Psoas muscle (tissue), 8 donors: ENCODE measurements at places on chromosomes 2 and 18. TPM values are rescaled to one million over a fixed set of nuclear protein-coding genes. Genes with fewer than 3 reads are reported as not detected.

GRCh38 chr2:69948032-69948962 is 13.1 kb downstream of the ASPRV1 start:
- DNase-seq: no peak
- no peak overlapping the region for H3K4me3 ChIP-seq
- H3K27ac ChIP-seq: no peak overlapping the region
- H3K27me3 ChIP-seq: no peaks in the 10 kb centered on the region

DNA sequence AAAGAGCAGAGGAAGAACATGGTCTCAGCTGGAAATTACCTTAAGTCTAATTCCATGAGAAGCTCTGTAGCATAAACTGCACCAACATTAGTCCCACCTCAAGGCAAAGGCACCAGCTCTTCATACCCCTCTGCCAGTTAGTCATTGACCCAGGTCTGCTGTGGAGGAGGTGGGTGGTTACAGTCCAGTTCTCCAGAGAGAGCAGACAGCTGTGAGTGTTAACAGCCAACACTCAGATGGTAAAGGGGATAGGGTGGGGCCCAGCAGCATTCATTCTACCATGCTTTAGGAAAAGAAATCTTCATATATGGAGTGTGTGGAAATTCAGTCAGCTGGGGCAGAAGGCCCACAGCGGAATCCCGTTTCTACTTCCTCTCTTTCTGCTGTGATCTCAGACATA is 159.7 kb upstream of the FBXO11 start:
- DNase-seq: no peak
- H3K36me3 ChIP-seq: no peaks in the 10 kb centered on the region
- no peak overlapping the region for H3K27ac ChIP-seq
- H3K4me1 ChIP-seq: no peaks in the 10 kb centered on the region
- H3K27me3 ChIP-seq: peaks cover 2% of the 10 kb centered on the region

GRCh38 chr18:58975781-58976180 is 111.1 kb downstream of the ZNF532 start:
- no peak overlapping the region for H3K4me3 ChIP-seq
- peaks cover 29% of the 10 kb centered on the region for H3K4me1 ChIP-seq

DNA sequence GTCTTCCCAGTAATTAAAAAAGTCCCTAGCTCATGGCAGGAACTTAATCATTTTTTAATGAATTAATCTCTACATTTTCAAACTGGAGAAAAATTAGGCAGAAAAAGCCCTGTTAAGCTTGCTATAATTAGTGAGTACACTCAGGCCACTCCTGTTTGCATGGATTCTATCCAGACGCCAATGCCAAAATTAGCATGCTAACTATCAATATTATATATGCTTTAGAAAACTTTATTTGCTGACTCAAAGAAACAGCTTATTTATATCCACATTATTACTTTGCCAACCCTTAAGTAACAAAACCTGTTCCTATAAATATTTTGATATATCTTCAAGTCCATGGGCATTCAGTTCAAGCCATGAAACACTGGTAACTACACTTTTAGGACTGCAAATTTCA is 90.9 kb downstream of the SMC6 start:
- H3K36me3 ChIP-seq: peaks cover 2% of the 10 kb centered on the region
- H3K4me1 ChIP-seq: no peaks in the 10 kb centered on the region
- no peak for DNase-seq
- H3K27me3 ChIP-seq: no peaks in the 10 kb centered on the region

DNA sequence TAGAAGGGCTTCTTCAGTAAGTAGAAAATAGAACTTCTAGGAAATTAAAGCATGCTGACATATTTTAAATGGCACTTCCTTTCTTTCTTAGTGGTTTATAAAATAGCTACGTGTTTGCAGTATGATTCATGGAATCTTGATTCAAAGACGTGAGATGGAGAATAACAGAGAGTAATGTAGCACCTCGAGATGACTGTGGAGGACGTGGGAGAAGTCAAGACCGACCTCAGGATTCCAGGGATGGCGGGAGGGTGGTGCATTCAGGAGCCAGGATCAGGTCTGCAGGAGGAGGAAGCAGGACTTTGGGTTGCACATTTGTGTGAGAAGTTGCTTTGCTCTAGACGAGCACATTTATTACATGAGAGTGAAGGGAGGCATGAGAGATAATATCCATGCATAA is 56.0 kb downstream of the DCDC2C start:
- H3K27me3 ChIP-seq: no peaks in the 10 kb centered on the region
- no peak for DNase-seq
- H3K4me1 ChIP-seq: no peaks in the 10 kb centered on the region
- H3K4me3 ChIP-seq: no peak overlapping the region
- no peaks in the 10 kb centered on the region for H3K36me3 ChIP-seq

DNA sequence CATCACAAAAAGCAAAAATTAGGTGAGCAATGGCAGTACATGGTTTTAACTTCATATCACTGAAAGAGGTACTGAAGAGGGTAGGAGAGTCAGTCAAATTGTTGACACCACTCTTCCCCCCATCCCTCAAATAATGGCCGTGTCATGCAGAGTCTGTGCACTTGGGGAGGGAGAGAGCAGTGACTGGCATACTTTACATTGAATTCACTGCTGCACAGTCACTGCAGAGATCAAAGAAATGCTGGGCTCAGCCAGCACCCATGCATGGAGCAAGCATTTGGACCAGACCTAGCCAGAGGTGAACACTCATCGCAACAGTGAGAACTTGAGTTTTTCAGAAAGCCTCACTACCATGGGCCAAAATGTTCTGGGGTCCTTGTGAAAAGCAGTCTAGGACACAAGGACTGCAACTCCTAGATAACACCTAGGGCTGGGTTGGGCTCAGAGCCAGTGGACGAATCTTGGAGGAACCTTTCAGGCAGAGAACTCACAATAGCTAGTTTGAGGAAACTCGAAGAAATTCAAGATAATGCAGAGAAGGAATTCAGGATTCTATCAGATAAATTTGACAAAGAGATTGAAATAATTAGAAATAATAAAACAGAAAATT is 112.9 kb downstream of the NR4A2 start:
- H3K36me3 ChIP-seq: no peaks in the 10 kb centered on the region
- no peak overlapping the region for H3K27ac ChIP-seq
- no peak for DNase-seq

GRCh38 chr18:6249170-6249569 is 165.5 kb downstream of the L3MBTL4 start:
- H3K4me3 ChIP-seq: no peak overlapping the region
- H3K27me3 ChIP-seq: no peaks in the 10 kb centered on the region
- no peaks in the 10 kb centered on the region for H3K4me1 ChIP-seq
- H3K27ac ChIP-seq: no peak overlapping the region

DNA sequence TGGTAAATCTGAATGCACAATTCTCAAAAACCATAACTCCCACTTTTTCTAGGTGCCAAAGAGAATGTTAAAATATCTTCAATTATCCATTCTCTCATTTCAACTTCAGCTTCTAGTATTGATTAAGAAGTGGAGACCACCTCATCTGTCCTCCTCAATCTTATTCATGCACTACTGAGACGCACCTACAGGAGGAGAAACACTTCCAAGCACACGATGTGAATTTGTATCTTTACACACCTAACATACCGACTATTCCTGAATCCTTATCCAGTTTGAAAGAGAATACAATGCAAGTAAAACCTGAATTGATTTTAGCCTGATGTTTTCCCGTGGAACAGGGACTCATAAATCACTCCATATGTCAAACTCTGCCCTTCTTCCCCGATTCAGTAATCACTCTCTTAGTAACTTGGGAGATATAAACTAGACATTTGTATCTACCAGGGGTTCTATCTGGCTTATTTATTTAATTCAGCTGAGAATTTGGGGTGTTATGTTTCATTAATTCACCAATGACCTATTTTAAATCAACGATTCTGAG is 101.0 kb downstream of the MREG start:
- no peak overlapping the region for H3K4me3 ChIP-seq
- no peak overlapping the region for H3K27ac ChIP-seq
- peaks cover 12% of the 10 kb centered on the region for H3K27me3 ChIP-seq

DNA sequence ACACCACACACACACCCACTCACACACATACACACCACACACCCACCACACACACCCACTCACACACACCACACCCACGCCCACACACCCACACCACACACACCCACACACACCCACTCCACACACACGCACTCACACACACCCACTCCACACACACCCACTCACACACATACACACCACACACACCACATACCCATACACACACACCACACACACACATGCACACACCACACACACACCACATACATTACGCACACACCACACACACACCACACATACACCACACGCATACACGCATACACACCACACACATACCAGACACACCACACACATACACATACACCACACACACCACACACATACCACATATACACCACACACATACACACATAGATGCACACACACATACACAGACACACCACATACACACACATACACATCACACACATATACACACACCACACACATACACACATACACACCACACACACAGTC is 37.9 kb downstream of the MCFD2 start:
- no peak for DNase-seq
- no peaks in the 10 kb centered on the region for H3K36me3 ChIP-seq
- peaks cover 36% of the 10 kb centered on the region for H3K4me1 ChIP-seq

- no peaks in the 10 kb centered on the region for H3K36me3 ChIP-seq
- DNase-seq: no peak
- no peak overlapping the region for H3K4me3 ChIP-seq
Measured at GRCh38 chr2:73969356-73969755, 15.4 kb upstream of the TET3 start.

DNA sequence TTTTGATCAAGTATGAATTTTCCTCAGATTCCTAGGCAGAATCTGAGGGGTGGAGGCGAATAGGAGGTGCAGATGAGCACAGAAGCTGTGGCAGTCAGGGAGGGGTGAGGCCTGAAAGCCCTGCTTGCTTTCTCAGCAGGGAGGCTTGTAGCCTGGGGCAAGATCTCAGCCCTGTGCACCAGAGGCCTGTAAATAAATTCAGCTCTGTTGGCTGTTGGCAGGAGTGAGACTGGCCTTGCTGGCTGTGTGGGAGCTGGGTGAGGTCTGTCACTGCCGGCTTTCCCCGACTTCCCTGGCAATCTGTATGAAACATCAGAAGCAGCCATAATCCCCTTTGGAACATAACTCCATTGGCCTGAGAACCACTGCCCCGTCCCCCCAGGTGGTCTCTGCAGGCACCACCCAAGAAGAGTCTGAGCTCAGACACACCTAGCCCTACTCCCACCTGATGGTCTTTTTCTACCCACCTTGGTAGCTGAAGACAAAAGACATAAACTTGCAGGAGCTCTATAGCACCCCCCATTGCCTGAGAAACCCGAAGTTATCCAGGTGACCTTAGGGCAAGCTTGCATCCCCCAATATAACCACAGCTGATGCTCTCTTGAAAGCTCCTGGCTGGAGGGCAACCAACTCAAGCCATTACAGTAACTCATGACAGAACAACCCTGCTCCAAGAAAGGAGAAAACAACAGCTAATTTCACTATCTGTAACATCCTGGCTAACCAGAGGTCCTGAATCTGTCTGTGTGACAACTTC is 32.3 kb downstream of the EVA1A start:
- H3K27ac ChIP-seq: no peak overlapping the region
- H3K4me1 ChIP-seq: no peaks in the 10 kb centered on the region
- DNase-seq: no peak
- H3K27me3 ChIP-seq: no peaks in the 10 kb centered on the region
- no peaks in the 10 kb centered on the region for H3K36me3 ChIP-seq

- peaks cover 2% of the 10 kb centered on the region for H3K27me3 ChIP-seq
- no peak overlapping the region for H3K27ac ChIP-seq
- no peak for DNase-seq
- no peaks in the 10 kb centered on the region for H3K4me1 ChIP-seq
Measured at GRCh38 chr18:5158172-5158571, 38.9 kb downstream of the AKAIN1 start.

DNA sequence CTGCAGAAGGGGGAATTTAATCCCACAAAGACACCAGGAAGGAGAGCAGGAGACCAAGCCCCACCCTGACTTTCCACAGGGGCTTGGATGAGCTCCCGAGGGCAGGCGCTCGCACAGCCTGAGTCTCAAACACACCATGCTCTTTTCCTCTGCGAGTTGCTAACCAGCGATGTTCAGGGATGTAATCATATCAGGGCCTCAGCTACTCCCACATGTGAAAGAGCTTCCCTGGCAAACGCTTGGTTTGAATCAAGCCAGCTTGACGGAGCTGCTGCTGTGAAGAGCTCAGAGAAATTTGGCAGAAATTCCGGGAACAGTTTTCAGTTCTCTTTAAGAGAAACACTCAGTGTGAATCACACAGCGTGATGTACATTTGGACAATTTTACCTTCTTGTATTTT is 385.8 kb downstream of the GALR1 start:
- no peaks in the 10 kb centered on the region for H3K27me3 ChIP-seq
- H3K4me1 ChIP-seq: no peaks in the 10 kb centered on the region
- peak; percentile 37 for DNase-seq
- H3K27ac ChIP-seq: no peak overlapping the region

DNA sequence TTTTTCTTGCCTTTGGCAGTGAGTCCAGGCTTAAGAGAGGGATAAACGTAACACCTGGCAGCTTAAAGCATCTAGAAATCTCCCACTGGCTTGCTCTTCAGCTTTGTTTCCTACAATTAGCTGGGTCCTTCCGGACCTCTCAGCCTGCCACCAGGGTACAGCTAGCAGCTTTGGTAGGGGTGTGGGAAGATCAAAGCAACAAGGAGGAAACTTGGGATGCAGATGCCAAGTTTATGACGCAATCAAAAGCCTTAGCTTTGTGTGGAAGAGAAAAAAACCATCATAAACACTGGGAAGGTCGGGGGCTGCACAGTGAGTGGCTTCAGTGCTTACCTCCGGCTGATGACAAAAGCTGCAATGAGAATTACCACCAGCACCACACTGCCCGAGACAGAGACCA is 116.9 kb downstream of the EPHA4 start:
- H3K27ac ChIP-seq: no peak overlapping the region
- no peaks in the 10 kb centered on the region for H3K4me1 ChIP-seq
- DNase-seq: no peak
- no peak overlapping the region for H3K4me3 ChIP-seq
- H3K36me3 ChIP-seq: peaks cover 14% of the 10 kb centered on the region
- no peaks in the 10 kb centered on the region for H3K27me3 ChIP-seq

- H3K27me3 ChIP-seq: no peaks in the 10 kb centered on the region
- H3K27ac ChIP-seq: no peak overlapping the region
- no peaks in the 10 kb centered on the region for H3K36me3 ChIP-seq
- no peak overlapping the region for H3K4me3 ChIP-seq
- DNase-seq: no peak
Measured at GRCh38 chr2:45654250-45654649, 2.8 kb downstream of the PRKCE start.

- H3K4me1 ChIP-seq: no peaks in the 10 kb centered on the region
- no peaks in the 10 kb centered on the region for H3K36me3 ChIP-seq
- H3K27me3 ChIP-seq: no peaks in the 10 kb centered on the region
- no peak overlapping the region for H3K4me3 ChIP-seq
- H3K27ac ChIP-seq: no peak overlapping the region
- no peak for DNase-seq
Measured at GRCh38 chr2:217742841-217743240, 260.0 kb downstream of the TNS1 start.

GRCh38 chr2:49068613-49069012 is 85.7 kb downstream of the FSHR start:
- H3K36me3 ChIP-seq: no peaks in the 10 kb centered on the region
- H3K27me3 ChIP-seq: no peaks in the 10 kb centered on the region
- H3K4me1 ChIP-seq: no peaks in the 10 kb centered on the region
- no peak overlapping the region for H3K4me3 ChIP-seq

Gene CASP8
- 2.3 TPM for total RNA-seq

Gene B3GNT7
- total RNA-seq: 1.7 TPM

Gene RGPD5
- total RNA-seq: 48.9 TPM

Gene CKAP2L
- total RNA-seq: not detected

Gene GPR155
- total RNA-seq: 5.1 TPM

Gene CRYGC
- total RNA-seq: not detected

Gene TNFAIP6
- total RNA-seq: 1.1 TPM

Gene NLRC4
- 0.75 TPM for total RNA-seq

Gene VIT
- total RNA-seq: 2.1 TPM
